ENCODE measurements at places on chromosomes 7 and 10. TPM values are rescaled to one million over a fixed set of nuclear protein-coding genes. Genes with fewer than 3 reads are reported as not detected.

DNA sequence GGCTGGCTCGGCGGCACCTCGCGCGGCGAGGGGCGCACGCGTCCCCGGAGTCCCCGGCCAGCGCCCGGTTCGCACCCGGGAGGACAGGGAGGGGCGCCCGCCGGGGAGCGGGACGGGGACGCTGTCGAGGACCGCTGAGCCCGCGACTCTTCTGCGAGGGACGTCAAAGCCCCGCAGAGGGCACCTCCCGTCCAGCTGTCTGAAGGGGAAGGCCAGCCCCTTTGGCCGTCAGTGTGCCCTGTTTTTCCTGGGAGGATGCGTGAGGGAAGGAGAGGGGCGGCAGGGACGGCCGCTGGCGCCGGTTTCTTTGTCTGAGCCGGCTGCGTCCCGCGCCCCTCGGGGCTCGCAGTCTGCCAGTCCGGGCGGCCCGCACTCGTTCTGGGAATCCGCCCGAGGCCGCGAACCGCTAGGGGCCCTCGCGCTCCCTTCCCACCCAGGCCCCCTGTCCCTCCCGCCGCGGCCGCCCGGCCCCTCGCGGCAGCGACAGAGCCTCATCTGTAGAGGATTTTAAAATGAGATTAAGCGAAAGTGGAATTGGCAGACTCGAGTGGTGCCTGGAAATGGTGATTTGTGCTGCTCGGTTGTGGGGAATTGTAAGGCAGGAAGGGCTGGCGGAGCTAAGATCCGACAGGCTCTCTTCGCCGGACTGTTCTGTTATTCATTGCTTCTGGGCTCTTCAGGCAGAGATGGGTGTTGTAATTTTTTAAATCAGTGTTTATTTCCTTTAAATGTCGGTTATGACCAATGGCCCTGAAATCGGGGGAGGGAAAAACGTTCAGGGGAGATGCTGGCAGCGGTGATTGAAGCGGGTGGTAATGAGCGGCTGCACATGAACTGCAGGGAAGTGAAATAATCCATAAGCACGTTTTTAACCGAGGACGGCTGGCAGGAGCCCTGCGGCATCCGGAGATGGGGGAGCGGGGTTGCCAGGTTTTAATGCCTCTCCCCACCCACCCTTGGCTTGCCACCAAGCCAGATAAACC, 618 bp upstream of the RELN start:
- no peak for DNase-seq

DNA sequence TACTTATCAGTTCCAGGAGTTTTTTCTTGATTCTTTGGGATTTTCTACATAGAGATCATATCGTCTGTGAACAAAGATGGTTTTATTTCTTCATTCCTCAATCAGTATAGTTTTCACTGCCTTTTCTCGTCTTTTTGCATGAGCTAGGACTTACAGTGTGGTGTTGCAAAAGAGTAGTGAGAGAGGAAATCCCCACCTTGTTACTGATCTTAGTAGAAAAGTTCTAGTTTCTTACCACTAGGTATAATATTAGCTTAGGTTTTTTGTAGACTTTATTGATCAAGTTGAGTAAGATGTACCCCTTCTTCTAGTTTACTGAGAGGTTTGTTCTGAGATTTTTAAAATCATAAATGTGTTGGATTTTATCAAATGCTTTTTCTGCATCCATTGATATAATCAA, 123.3 kb downstream of the TMEM26 start:
- DNase-seq = no peak

- DNase-seq = no peak
Observed at GRCh38 chr10:11516431-11516746, 95.1 kb downstream of the USP6NL start.

- no peak for DNase-seq
Observed at GRCh38 chr7:24755541-24756407, 1.5 kb downstream of the GSDME start.

The HOXA6 gene
- total RNA-seq = 3.1 TPM

GRCh38 chr7:33888166-33888565, 17.2 kb upstream of the BMPER start:
- no peak for DNase-seq
